Heart left ventricle (tissue), 16 donors: ENCODE measurements at places on chromosomes 11 and 22. TPM values are rescaled to one million over a fixed set of nuclear protein-coding genes. Genes with fewer than 3 reads are reported as not detected.

GRCh38 chr11:118909619-118910308 is 16.0 kb downstream of the BCL9L start:
- H3K27ac ChIP-seq: peak overlapping the region; percentile 94
- no peak for DNase-seq
- no peaks in the 10 kb centered on the region for H3K36me3 ChIP-seq
- H3K4me1 ChIP-seq: peaks cover 82% of the 10 kb centered on the region

- peak; percentile 61 for DNase-seq
- no peak overlapping the region for H3K27ac ChIP-seq
- peaks cover 27% of the 10 kb centered on the region for H3K4me1 ChIP-seq
- no peaks in the 10 kb centered on the region for H3K27me3 ChIP-seq
These were observed 20.2 kb downstream of the RTN4RL2 start for GRCh38 chr11:57480409-57481137.

- H3K4me3 ChIP-seq: no peak overlapping the region
- no peaks in the 10 kb centered on the region for H3K27me3 ChIP-seq
- no peak overlapping the region for H3K27ac ChIP-seq
- H3K4me1 ChIP-seq: no peaks in the 10 kb centered on the region
- H3K36me3 ChIP-seq: peaks cover 32% of the 10 kb centered on the region
- no peak for DNase-seq
These were observed 37.1 kb downstream of the SBF1 start for GRCh38 chr22:50437511-50438304.

DNA sequence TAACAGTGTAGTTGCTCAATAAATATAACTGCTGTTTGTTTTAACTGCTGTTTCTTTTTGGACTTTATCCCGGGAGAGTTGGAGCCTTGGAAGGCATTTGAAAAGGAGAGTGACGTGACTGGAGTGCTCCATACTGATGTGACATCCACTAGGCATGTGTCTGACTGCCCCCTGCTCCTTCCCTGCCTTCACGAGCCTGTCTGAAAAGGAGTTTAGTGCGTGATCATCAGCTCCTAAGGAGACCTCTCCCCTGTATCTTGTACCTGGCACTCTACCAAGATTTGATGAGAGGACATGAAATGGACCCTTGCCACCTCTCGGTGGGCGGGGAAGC is 22.9 kb downstream of the ZBTB16 start:
- H3K27me3 ChIP-seq: no peaks in the 10 kb centered on the region
- H3K4me1 ChIP-seq: peaks cover 97% of the 10 kb centered on the region
- no peak overlapping the region for H3K4me3 ChIP-seq
- no peaks in the 10 kb centered on the region for H3K36me3 ChIP-seq
- peak overlapping the region; percentile 90 for H3K27ac ChIP-seq
- DNase-seq: no peak

MS4A6A gene
- total RNA-seq: 12.4 TPM

F2 gene
- not detected for total RNA-seq

LIF gene
- 0.89 TPM for total RNA-seq

FBLN1 gene
- total RNA-seq: 53.7 TPM
